ENCODE measurements at places on chromosomes 3 and 15.

DNA sequence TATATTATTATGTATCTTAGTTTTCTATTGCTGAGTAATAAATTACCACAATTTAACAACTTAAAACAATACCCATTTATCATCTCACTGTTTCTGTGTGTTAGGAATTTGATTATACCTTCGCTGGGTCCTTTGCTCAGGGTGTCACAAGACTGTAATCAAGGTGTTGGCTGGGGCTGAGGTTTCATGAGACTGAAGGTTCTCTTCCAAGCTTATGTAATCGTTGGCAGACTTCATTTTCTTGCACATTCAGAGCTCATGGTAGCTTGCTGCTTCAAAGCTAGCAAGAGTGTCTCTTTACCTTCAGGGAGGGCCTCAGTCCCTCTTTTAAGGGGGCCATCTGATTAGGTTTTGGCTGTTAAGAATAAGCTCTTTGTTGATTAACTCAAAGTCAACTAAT is 293.1 kb downstream of the POLQ start:
- no peak for DNase-seq

DNA sequence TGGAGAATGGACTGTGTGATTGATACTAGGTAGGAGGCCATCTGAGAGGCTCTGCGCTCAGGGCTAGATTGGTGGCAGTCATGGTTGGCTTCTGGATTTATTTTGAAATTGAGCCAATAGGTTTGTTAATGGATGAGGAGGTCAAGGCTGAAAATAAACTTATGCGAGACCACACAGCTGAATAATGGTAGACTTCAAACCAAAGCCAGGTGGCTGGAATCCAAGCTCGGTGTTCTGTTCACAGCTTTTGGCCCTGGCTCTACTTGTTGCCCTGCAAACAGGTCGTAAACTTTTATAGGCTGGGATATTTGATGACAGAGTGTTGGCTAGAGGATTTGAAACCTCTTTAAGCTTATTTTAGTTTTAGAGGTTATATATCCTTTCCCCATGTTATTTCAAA is 160.4 kb downstream of the CHL1 start:
- DNase-seq, result no peak

- no peak for DNase-seq
Measured at GRCh38 chr3:62211675-62212429, 161.5 kb downstream of the FEZF2 start.

- no peak for DNase-seq
Measured at GRCh38 chr15:52254391-52254790, 41.2 kb downstream of the MYO5C start.

- no peak for DNase-seq
Measured at GRCh38 chr3:98215051-98215450, 48.6 kb downstream of the OR5H15 start.

GRCh38 chr15:82698711-82699345 is 10.8 kb downstream of the AP3B2 start:
- no peak for DNase-seq

DNA sequence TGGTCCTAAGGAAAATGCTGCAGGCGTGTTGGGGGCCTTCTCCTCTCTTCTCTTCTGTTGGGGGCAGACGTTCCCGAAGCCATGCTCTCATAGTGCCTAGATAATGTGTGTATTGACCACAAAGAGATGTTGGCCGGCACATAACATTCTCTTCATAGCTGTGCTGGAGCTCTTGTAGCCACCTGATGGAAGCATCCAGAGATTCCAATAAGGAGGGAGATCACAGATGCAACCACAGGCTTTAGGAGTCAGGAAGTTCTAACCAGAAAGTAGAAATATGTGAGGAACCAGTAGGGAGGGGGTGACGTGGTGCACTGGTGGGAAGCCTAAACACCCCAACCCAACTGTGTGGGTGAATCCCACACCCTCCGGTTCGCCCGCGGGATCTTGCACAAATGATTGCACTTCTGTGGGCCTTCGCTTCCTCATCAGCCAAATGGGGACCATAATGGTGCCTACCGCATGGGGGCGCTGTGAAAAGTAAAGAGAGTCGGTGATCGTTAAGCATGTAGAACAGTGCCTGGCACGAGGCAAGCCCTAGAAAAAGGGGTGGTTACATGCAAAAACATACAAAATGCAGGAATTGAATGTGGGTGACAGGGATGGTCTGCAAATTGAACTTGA is 87.8 kb downstream of the TOP2B start:
- no peak for DNase-seq

- DNase-seq, result no peak
Measured at GRCh38 chr15:57217778-57218598, 158.3 kb upstream of the CGNL1 start.

GRCh38 chr3:31959251-31959650 is 21.8 kb downstream of the OSBPL10 start:
- no peak for DNase-seq

GRCh38 chr15:70013656-70014313 is 83.9 kb downstream of the TLE3 start:
- no peak for DNase-seq

DNA sequence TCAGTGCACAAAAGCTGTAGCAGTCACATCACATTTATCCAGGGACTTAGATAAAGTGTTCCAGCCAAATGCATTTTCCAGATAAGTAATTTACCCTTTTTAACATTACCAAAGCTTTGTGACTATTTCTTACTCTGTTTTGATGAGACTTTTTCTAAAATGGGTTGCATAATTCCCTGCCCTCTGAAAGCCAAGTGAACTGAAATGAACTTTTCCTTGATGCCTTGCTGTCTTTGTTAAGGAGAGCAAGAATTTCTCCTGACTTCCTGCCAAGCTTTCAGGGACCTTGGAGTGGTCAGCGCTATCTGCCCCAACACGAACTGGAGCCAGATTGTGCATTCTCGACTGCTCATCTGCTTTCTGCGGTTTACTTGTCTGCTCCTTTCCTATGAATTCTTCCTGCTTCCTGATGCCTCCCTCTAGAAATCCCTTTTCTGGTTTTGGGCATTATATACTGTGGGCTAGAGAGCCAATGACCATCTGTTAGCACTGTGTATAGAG is 34.8 kb downstream of the EIF4E3 start:
- no peak for DNase-seq

GRCh38 chr15:70547846-70548487 is 215.4 kb downstream of the UACA start:
- DNase-seq, result no peak

GRCh38 chr3:23106666-23107065 is 96.5 kb upstream of the UBE2E2 start:
- DNase-seq, result no peak

DNA sequence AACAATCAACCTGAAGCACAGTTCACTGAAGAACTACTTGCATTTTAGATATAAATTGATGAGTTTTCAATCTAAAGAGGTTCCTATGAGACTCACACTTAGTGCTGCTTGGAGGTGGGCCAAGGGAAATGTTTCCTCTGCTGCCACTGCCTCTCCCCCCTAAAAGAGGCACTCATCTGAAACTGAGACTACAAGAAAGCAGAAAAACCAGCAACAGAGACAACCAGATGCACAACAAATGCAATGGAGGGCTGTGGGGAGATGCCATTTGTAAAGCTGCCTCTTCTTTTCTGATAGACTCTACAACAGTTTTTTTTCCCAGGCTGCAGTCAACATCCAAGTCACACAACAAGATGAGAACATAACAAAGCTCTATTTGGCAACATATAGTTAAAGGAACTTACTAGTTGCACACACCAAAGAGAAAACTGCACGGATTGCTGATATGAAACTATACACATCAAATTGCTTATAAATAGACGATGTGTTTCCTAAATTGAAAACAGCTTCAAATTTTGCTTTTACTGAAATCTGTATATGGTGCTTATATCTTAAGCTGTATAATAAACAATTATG is 11.0 kb downstream of the TSPAN3 start:
- DNase-seq, result no peak

GRCh38 chr3:116445311-116445841 is at the start of gene LSAMP:
Gene LSAMP, minus strand, starts transcription at chr3:116445487.
- no peak for DNase-seq

GRCh38 chr15:72463702-72464101 is 10.4 kb upstream of the ARIH1 start:
- DNase-seq, result no peak

DNA sequence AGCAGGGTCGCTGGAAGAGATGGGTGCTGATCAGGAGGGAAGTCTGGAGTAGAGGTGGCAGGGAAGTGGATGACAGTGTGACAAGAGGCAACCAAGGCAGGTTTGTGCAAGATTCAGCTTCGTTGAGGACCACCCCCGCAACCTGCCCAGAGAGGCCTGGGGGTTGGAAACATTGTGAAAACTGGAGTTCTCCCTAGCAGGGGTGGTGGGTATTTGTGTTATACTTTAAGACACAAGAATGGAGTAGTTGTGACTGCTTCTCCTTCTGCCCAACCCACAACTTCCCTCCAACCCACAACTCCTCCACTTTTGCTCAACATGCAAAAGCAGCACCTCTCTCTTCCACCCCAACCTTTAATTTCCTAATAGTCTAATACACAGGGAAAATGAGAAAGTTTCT is 8.6 kb upstream of the ARNT2 start:
- DNase-seq, result no peak

DNA sequence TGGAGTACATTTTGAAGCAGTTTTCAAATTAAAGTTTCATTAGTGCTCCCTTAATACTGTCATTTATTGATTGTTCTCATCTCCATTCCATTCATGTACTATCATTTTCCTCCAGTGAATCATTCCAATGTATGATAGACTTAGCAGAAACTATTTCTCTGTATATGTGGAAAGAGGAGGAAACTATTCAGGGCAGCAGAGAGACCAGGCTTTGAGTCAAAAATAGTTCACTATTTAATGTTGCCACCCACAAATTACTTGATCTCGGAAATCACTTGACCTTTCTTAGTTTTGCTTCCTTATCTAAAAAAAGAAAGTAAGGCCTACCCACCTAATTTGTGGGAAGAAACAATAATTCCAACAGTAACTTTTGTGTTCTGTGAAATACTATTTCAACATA is 610.5 kb upstream of the ZNF385D start:
- no peak for DNase-seq

DNA sequence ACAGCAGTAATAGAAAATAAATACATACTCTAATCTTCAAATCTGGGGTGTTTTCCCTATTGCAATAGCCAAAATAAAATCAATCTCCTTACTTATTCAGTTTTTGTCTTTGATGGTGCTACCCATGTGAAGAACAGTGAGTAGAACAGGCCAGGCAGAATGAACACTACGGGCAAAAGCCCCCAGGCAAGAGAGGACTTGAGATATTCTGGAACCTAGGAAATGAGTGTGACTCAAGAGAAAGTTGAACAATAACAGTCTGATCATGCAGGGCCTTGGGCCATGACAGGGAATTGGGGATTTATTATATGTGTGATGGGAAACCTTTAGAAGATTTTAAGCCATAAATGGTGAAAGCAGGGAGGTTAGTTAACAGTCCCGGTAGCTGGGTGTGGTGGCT is 14.0 kb upstream of the DUT start:
- no peak for DNase-seq

GRCh38 chr15:67227846-67228245 is 26.6 kb downstream of the AAGAB start:
- DNase-seq, result no peak

DNA sequence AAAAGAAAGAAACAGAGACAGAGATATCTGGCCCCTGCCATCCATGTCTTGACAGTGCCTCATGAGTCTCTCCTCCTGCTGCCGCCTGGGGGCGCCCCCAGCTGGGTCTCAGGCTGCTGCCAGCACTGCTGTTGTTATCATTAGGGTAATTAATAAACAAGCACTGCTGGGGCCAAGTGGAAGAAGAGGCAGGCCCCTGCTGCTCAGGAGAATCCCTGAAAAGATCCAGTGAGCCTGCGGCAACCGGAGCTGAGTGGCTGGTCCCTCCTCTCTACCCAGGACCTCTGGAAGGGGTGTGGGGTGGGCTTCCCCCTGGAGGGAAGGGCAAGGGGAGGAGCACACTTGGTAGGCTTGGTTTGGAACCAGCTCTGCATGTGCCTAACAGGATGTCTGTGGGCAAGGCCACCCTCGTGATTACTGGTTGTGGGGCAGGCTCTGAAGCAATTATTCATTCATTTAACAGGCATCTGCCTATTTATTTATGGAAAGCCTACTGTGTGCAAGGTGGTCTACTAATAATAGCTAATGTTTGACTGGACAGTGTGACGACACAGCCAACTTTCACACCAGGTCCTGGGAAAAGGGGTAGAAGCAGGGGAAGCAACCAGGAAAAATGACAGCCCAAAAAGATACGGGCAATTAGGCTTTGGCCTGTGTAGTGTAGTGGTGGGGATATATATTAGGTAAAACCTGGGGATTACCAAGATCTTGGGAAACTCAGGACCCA is 1.2 kb upstream of the TYRO3 start:
- DNase-seq, result no peak

GRCh38 chr3:39468108-39468436 is 592 bp downstream of the MOBP start:
- DNase-seq, result no peak

GRCh38 chr3:98824256-98824655 is 61.1 kb downstream of the ST3GAL6 start:
- no peak for DNase-seq

GRCh38 chr15:85770096-85771041 is 24.4 kb downstream of the KLHL25 start:
- no peak for DNase-seq

GRCh38 chr3:157174649-157175498 is 14.9 kb upstream of the CCNL1 start:
- DNase-seq, result peak; percentile 92

- no peak for DNase-seq
Measured at GRCh38 chr3:43098761-43099160, 7.1 kb downstream of the POMGNT2 start.

GRCh38 chr15:64037116-64037515 is 9.2 kb downstream of the DAPK2 start:
- DNase-seq, result no peak

DNA sequence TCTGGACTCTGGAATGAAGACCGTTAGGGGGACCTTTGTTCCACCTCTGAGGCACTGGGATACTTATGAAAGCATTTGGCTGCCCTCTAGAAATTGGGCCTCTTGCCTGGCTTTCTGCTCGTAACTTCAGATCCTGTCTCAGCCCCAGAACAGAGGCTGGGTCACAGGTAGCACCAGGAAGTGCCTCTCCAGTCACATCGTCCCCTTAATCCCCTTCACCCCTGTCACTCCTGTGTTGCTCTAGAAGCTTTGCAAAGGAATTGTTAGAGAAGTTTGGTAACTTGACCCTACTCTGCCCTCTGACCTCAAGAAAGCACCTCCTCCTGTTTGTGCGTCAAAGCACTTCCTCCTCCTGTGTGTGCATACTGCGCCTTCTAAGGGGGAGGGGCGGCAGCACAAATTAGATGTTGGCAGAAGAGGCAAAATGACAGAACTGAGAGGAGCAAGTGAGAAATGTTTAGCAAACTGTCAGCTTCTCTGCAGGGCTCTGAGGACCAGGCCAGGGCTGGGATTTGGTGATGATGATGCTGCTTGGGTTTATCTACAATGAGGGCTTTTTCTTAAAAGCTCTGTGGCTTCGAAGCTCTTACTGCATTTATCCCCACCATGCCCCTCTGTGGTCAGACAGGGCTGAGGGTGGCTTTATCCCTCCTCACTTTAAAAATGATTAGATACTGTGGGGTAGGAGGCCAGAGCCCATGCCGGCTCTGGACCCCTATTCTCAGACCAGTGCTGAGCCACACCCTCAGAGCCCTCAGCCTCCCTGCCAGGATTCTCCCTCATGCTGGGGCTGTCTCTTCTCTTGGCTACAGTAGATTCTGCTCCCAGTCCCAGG is 76.2 kb downstream of the LARS2 start:
- DNase-seq, result no peak
